Large intestine (tissue), 12 donors: ENCODE measurements at places on chromosomes 16 and 17. TPM values are rescaled to one million over a fixed set of nuclear protein-coding genes. Genes with fewer than 3 reads are reported as not detected.
A peak's percentile ranks its signal among the peaks of the same experiment; 100 is the strongest.

LYZL6 gene
- polyA plus RNA-seq, result not detected

SEPTIN1 gene
- polyA plus RNA-seq, result 5.4 TPM

PIK3R5 gene
- polyA plus RNA-seq, result 3.2 TPM

EVI2B gene
- polyA plus RNA-seq, result 7.9 TPM

CLEC19A gene
- not detected for polyA plus RNA-seq

CDH15 gene
- 1.1 TPM for polyA plus RNA-seq

CDK5R1 gene
- 3.6 TPM for polyA plus RNA-seq

DBF4B gene
- polyA plus RNA-seq, result 11.6 TPM

RDM1 gene
- 5.6 TPM for polyA plus RNA-seq

SCRN2 gene
- 109 TPM for polyA plus RNA-seq

MSLN gene
- 62.0 TPM for polyA plus RNA-seq

RASL10B gene
- 2.9 TPM for polyA plus RNA-seq

TP53TG3C gene
- polyA plus RNA-seq, result not detected

CHST4 gene
- 0.12 TPM for polyA plus RNA-seq

DNA sequence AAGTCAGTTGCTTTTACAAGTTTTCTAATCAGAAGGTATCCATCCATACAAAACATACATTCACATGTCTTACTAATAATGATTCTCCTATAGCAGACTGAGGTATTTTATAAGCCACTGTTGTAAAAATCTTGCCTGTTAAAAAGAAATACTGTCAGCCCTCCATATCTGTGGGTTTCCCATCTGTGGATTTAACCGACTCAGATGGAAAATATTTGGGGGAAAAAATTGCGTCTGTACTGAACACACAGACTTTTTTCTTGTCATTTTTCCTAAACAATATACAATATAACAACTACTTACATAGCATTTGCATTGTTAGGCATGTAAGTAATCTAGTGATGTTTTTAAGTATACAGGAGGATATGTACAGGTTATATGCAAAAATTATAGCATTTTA lies 90.4 kb downstream of the PARN start:
- no peak for DNase-seq

DNA sequence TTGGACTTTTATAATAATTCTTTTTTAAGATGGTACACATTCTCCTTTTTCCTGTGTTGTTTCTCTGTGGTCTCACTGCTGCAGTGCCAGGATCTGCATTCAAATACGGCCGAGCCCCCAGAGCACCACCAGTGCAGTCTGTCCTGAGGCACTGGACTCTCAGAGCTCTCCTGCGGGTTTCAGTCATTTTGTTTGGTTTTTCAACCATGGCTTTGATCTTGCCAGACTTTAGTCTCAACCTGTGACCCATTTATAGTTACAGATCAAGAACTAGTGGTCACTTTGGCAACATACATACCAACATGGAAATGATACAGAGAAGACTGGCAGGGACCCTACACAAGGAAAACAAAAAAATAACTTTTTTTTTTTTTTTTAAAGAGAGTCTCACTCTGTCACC lies 177.4 kb downstream of the LGALS9B start:
- DNase-seq, result no peak

DNA sequence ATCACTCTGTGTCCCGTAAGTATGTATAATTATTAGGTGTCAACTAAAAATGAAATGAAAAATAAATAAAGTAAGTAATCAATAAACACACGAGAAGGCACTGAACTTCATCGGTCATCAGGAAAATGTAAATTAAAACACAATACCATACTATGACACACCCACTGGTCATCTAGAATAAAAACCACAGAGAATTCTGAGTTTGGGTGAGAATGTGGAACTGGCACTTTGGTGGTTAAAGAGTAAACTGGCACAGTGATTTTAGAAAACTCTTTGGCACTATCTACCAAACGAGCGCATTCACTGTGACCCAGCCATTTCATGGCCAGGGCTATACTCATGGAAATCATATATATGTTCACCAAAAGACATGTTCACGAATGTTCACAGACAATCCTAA lies 98.2 kb downstream of the HS3ST3A1 start:
- DNase-seq, result no peak

GRCh38 chr16:54493061-54493460 lies 206.5 kb upstream of the IRX3 start:
- DNase-seq, result no peak

DNA sequence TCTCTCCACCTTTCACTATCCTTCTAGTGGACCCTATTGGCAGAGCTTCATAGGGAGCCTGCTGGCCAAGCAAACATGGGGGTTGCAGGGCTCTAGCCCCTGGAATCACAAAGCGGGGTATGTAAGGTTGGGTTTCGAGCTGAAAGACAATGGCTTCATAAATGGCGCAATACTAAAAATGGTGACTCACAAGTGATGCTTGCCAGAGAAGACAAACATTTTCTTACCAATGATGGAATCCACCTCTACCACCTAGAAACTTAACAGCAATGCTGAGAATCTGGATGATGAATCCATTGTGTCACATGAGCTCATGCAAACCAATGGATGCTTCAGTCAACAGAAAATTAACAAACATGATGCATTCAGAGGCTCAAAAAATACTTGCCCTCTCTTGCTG lies 375.3 kb upstream of the PSMD7 start:
- no peak for DNase-seq

GRCh38 chr17:42428141-42428944 lies 5.3 kb upstream of the CAVIN1 start:
- DNase-seq, result peak; percentile 51

DNA sequence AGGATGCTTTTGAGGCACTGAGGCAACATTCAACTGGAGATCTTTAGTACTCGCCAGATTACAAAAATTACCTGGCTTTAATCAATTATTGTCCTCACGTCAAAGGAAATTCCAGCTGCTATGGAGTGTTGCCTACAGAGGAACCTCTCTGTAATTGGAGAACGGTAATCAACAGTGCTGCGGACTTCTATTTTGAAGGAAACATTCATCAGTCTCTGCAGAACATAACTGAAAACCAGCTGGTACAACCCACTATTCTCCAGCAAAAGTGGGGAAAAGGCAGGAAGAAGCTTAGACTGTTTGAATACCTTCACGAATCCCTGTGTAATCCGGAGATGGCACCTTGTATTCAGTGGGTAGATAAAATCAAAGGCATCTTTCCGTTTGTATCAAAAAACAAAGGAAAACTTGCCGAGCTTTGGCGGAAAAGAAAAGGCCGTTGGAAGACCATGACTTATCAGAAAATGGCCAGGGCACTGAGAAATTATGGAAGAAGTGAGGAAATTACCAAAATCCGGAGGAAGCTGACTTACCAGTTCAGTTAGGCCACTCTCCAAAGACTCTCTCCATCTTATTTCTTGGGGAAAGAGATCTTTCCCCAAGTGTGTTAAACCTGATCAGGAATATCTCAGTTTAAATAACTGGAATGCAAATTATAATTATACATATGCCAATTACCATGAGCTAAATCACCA lies 3.0 kb downstream of the SLC35G3 start:
- DNase-seq, result no peak

- no peak for DNase-seq
These were observed 908 bp downstream of the CALB2 start for GRCh38 chr16:71359431-71359830.

GRCh38 chr17:63841350-63842172 lies 924 bp downstream of the SMARCD2 start:
- peak; percentile 47 for DNase-seq

- DNase-seq, result no peak
These were observed 95.4 kb upstream of the TNRC6C start for GRCh38 chr17:77862890-77863813.

DNA sequence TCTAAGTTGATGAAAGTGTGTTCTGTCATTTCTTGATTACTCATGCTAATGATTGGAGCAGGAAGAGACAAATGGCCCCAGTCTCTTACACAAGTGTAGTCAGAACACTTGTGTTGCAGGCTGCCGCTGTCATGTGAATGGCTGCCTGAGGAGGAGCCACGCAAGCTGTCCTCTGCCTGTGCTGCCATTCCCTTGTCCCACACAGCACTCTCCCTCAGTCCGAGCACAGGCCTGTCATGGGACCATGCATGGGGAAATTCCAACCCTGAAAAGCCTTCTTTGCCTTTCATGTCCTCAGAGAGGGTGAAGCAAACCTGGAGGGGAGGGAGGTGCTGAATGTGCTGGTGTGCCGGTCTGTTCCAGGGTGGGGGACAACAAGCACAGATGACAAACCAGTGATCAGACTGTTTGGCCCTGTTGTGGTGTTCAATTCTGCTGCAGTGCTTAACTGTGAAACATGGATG lies 109.4 kb downstream of the MRTFB start:
- no peak for DNase-seq

- no peak for DNase-seq
These were observed 27.1 kb downstream of the TAC4 start for GRCh38 chr17:49820773-49821172.

- DNase-seq, result no peak
These were observed 129.9 kb downstream of the TMEM132E start for GRCh38 chr17:34709158-34709754.

DNA sequence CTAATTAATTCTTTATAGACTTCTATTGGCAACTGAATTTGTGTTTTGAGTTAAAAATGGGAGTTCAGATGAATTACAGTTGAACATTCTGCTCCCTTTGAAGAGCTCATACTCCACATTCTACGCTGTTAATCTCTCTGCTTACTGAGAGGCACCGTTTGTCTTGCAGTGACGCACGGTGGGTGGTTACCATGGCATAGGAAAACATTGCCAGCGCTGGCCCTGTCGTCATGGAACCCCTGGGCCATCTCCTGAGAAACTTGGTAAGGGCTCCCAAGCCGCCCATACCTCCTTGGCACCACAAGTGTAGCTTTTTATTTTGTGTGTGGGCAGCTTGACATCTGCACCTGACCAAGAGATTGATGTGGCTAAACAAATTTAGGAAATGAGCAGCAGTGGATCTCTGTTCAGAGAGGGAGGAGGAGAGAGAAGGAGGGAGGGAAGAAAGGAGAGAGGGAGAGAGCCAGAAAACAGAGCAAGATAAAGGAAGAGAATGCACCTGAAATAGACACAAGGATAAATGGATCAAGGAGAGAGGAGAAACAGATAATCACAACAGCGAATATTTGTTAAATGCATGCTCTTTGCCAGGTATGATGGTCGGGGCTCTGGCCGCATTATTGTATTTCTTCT lies 398.5 kb downstream of the HAPSTR1 start:
- peak; percentile 48 for DNase-seq

- peak; percentile 38 for DNase-seq
These were observed at the start of gene CHRNB1 for GRCh38 chr17:7444682-7445618. Gene CHRNB1, plus strand, starts transcription at chr17:7445061. Its CDS starts 67 bp downstream, at chr17:7445128.

DNA sequence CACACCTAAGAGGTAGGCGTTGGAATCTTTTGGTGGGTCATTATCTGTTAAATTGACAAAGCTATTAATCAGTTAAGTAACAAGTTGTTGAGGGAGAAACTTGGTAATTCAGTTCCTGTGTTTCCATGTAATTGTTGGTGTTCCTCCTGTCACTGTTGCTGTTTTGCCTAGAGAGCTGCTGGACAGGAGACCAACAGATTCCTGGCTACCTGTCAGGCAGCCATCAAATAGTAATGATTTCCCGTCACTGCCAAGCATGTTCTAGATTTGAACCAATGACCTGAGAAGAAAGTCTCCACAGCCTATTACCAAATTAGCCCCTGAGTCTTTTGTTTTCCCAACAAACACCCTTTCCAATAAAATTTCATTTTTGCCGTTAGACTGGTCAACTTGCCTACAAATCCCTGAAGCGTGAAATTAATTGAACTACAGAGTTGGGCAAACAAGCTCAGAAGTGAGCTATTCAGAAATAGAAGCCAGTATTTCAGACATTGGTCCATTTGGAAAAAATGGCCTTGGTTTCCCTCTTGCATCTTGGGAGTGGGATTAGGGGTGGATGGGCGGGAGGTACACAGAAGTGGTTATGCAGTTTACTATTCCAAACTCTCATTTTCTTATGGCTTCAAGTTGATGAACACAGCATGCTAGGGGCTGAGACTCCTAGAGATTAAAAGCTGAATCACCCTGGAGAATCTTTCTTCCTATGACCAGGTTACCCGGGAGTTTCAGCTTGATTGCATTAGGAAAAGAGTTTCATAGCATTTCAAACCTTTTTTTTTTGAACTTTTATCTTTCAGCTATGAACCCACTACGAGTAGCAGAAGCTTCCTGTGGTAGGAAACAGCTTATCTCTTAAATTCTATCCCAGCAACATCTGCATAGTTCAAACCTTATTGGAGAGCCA lies 262.8 kb upstream of the MAF start:
- no peak for DNase-seq

GRCh38 chr17:18084256-18084655 lies 3.5 kb upstream of the DRG2 start:
- DNase-seq, result peak; percentile 50

DNA sequence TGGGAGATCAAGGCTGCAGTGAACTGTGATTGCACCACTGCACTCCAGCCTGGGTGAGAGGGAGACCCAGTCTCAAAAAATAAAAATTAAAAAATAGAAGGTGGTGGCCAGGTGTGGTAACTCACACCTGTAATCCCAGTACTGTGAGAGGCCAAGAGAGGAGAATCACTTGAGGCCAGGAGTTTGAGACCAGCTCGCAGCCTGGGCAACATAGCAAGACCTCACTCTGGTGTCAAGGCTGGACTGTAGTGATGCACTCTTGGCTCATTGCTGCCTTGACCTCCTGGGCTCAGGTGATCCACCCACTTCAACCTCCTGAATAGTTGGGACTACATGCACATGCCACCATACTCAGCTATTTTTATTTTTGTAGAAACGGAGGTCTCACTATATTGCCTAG lies 13.3 kb downstream of the RFFL start:
- no peak for DNase-seq

- peak; percentile 47 for DNase-seq
These were observed 41.0 kb downstream of the USP22 start for GRCh38 chr17:21001813-21002221.

GRCh38 chr17:29624586-29624985 lies 1.9 kb upstream of the CORO6 start:
- DNase-seq, result no peak

DNA sequence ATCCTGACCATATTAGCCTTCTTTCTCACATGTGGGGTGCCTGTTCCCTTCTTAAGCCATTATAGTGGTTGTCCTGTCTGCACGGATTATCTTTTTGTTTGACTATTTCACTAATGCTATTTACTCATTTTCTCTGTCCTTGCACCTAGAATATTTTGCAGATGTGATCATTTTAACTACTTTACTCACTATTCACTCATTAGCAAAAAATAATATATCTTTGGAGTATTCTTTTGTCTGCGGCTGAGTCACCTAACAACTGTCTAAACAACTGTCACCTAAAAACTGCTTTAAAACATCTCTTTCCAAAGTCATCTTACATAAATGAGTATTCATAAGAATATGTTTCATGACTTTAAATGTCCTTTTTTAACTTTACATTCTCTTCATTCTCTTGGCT lies 87.4 kb downstream of the KCNJ2 start:
- no peak for DNase-seq

GRCh38 chr17:29734640-29735039 lies 111.9 kb upstream of the CORO6 start:
- DNase-seq, result no peak

DNA sequence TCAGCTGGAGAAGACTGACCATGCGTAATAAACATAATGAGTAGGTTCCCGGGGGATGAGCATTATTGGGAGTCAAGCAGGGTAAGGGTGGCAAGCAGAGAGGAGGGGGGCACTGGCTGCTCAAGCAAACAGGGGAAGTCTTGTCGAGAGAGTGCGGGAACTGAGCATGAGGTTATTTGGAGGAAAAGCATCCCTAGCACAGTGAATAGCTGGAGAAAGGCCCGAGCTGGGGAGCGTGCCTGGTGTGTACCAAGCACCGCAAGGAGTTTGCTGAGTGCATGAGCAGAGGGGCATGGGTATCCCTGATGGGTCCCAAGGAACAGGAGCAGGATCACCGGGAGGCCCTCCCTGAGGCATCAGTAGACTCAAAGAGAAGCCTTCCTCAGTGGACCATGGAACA lies 17.2 kb downstream of the CYTH1 start:
- no peak for DNase-seq
